ENCODE measurements at places on chromosomes 4 and X. TPM values are rescaled to one million over a fixed set of nuclear protein-coding genes. Genes with fewer than 3 reads are reported as not detected.

NIPAL1 gene
- polyA plus RNA-seq, result 4.5 TPM

CT45A1 gene
- 0.24 TPM for polyA plus RNA-seq

LRP2BP gene
- polyA plus RNA-seq, result 6.5 TPM

BCORL1 gene
- 15.6 TPM for polyA plus RNA-seq

DAPP1 gene
- polyA plus RNA-seq, result 2.3 TPM

RNF212 gene
- polyA plus RNA-seq, result 1.7 TPM

ANAPC10 gene
- 15.2 TPM for polyA plus RNA-seq

PRDM8 gene
- polyA plus RNA-seq, result 10.6 TPM

- no peak for DNase-seq
Measured at GRCh38 chr4:169258141-169258540, 12.6 kb downstream of the SH3RF1 start.

DNA sequence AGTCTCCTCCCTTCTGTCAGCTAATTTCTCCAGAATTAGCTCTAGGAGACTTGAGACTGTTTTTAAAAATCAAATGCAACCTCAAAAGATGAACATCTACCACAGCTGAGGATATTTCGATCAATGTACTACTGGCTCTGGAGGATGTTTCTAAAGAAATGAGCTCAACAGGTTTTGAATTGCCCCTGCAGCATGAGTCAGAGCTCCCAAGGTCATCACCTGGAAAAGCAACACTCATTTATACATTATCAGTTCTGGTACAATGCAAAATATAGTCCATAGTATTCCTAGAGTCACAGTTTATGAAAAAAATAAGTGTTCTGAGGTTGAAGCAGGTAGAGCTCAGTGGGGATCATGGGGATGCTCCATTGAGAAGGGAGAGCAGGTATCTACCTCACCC, 50.8 kb upstream of the MCF2 start:
- no peak for DNase-seq

All from forelimb muscle (tissue), 1 donor.